Stimulated activated CD4-positive, alpha-beta T cell treated with anti-CD3 and anti-CD28 coated beads, Interleukin-1b, Interleukin-23, amount 100 ng/mL, for 1 hour (primary cell): ENCODE measurements at places on chromosomes 2 and 18.

DNA sequence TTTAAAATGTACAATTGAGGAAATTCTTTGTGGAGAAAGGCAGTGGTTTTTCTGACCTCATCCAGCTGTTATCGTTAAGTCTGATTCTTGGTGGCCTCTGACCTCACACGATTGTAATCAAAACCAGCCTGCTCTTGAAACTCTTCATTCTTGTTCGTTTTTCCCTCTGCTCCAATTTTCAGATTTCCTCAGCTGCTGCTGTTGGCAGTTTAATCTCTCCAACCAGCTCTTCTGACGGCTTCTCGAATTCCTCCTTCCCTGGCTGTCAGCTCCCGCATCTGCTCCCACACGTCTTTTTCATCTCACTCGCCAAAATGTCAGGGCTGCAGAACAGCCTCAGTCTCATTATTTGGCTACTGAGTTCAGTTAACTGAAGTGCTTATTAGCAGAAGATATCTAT lies 136.1 kb downstream of the DCDC2C start:
- DNase-seq, result no peak

DNA sequence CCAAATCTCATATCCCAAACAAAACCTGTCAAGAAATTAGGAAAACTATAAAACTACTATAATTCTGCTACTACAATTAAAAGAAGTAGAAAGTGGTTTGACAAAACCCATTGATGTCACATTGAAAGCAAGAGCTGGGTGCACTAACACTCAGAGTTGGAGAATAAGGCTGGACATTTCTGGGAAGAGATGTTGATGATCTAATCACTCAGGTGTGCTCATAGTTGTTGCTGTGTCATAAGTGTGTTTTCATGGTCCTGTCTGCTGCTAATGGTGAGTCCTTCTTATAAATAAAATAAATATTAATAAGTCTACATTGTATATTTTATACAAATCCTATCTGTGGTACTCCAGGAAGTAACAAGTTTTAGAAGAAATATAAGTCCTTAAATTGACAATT lies 168.2 kb upstream of the LRP1B start:
- DNase-seq, result no peak

GRCh38 chr2:238285653-238286082 lies 2.7 kb downstream of the PER2 start:
- no peak for DNase-seq

- DNase-seq, result no peak
These were observed 814.5 kb upstream of the RAB6C start for GRCh38 chr2:129165006-129165405.

DNA sequence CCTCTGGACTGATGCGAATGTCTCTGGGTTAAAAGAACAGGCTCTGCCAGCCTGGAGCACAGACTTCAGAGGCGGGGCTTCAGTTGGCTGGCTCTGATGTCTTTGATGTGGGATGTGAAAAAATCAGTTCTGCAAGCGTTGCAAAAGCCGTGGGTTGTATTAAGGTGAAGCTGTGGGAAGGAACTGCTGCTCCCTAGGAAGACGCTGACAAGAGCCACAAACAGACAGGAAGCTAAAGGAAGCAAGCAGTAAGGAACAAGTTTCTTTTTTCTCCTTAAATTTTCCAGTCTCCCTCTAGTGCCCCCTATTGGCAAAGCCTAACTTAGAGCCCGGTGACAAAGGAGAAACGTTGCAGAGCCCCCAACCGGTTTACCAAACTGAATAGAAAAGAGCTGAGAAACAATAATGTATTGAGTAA lies 239.0 kb downstream of the CCDC178 start:
- DNase-seq, result no peak

GRCh38 chr2:204706939-204707338 lies 161.7 kb downstream of the PARD3B start:
- no peak for DNase-seq

DNA sequence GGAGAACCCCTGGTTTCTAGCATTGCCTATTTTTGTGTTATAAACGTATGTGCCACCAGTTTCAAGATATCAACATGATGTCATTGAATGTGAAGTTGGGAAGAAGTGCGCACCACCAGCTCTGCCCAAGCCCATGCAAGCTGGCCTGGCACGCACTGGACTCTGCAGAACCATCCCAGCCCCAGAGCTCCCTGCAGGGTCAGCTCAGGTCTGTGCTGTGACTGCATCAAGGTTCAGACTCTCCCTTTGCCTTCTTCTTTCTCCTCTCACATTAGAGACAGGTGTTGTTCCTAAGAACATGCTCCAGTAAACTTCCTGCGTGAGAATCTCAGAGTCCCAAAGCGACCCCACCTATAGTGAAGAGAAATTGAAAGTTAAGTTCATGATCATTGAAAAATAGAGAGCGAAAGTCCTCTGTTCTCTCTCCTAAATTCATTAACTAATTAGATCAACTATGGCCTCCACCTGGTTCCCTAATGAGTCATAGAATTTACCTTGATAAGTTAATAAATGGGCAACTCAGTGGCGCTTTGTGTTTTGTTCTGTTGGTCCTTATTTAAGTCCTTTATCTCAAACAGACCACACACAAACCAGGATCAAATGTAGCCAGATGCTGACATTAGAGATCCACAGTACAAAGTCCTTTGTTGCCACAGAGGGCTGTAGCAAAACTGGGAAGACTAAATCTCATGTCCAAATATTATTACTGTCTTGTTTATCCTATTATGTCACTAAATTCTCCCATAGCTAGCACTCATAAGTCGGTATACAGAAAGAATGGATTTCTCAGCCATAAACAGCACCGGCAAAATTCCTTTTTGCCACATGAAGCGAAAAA lies 432.3 kb downstream of the STK39 start:
- DNase-seq, result no peak

DNA sequence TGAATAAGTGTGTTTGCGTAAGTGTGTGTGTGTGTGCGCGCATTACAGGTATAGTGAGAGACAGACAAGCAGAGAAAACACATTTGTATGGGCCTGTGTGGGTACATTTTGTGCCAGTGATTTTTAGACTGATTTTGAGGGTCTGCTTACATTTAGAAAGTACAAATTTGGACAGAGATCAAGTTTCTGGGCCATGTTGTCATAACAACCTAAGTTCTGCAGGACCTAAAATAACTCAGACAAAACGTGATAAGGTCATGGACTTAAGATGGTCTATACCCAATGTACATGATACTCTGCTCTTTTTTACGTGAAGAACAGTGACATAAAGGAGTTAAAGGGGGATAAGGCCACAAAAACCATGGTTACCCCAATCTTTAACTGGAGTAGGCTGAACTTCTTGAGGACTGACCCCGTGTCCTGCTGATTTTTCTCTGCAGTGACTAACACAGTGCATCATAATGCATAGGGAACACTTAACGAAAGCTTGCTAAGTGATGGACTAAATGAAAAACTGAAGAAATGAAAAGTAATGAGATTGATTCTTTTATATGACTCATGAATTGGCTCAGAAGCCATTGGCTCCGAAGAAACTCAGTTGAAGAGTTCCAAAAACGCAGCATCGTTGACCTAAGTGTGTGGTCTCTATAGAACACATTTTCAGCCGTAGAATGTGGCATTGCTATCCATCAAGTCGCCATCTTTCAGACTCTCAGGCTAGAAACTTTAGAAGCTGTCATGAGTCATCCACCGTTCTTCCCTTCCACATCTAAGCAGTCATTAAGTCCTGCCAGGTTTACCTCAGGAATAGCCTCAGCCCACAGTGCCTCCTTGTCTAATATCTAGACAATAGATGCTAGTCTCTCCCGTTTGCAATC lies 61.6 kb upstream of the NCOA1 start:
- DNase-seq, result no peak

GRCh38 chr2:25420820-25421237 lies 79.1 kb upstream of the DNMT3A start:
- DNase-seq, result no peak

GRCh38 chr2:29831560-29831959 lies 89.8 kb downstream of the ALK start:
- DNase-seq, result no peak

- no peak for DNase-seq
These were observed 12.2 kb downstream of the IWS1 start for GRCh38 chr2:127514076-127514475.

- DNase-seq, result no peak
These were observed 1.3 kb downstream of the CIAO1 start for GRCh38 chr2:96267159-96267971.

GRCh38 chr2:217858519-217859491 lies 144.0 kb downstream of the TNS1 start:
- no peak for DNase-seq

- no peak for DNase-seq
These were observed 15.9 kb downstream of the ZNF638 start for GRCh38 chr2:71347517-71347916.

DNA sequence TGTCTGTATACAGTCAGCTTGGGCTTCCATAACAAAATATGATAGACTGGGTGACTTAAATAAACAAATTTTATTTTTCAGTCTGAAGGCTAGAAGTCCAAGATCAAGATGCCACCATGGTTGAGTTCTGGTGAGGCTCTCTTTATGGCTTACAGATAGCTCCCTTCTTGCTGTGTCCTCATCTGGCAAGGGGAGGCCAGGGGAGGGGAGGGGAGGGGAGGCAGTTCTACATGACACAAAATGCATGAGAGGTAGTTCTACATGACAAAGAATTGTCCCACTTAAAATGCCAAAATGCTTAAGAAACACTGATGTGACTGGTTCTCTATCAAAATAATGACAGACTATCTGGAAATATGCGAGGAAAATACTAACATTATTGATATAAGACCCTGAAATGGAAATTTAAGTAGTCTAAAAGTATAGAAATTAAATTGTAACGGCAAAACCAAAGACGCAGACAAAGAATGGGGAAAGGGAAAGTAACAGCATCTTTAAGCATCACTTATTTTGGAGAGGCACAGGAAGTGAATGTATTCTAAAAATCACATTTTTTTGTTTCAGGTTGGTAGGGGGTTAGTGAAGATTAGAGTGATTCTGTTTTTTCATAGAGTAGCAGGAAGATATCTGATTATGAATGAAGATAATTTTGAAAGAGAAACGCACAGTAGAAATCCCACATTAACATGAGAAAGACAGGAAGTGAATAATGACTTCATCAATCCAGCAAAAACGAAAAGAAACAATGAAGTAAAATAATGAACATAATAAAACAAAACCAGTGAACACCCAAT lies 131.4 kb downstream of the STRN start:
- no peak for DNase-seq

DNA sequence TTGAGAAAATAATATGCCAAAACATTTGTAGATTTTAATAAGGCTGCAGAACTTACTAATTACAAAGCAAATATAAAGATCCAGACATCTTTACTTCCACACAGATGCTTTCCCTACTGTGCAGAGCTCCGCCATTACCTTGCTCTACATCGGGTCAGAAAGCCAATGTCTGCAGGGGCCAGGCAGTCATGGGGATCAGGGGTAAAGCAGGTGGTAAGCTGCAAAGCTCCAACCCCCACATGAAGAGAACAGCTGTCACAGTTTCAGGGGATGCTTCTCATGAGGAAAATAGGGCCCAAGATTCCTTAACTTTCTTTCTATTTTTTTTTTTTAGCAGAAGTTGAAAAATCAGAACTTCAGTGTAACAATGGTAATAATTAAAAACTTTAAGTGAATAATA lies 102.7 kb downstream of the DCC start:
- DNase-seq, result no peak

- no peak for DNase-seq
These were observed 173.7 kb upstream of the HNRNPA3 start for GRCh38 chr2:177038787-177039484.

DNA sequence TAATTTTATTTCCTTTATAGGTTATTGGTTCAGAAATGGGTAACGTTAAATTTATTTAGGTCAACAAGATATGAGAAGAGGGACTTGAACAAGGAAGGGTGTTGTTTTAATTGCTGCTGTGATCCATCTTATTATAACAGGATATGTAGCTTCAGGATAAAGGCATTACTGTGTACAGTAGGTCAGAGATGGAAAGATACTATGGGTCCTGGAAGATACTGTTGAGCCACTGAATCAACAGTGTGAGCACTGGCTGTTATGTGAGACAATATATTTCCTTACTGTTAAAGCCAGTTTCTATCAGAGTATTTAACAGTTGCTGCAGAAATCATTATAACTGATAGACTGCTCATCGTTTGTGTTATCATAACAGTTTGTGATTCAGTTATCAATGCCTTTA lies 414.7 kb downstream of the THSD7B start:
- no peak for DNase-seq

DNA sequence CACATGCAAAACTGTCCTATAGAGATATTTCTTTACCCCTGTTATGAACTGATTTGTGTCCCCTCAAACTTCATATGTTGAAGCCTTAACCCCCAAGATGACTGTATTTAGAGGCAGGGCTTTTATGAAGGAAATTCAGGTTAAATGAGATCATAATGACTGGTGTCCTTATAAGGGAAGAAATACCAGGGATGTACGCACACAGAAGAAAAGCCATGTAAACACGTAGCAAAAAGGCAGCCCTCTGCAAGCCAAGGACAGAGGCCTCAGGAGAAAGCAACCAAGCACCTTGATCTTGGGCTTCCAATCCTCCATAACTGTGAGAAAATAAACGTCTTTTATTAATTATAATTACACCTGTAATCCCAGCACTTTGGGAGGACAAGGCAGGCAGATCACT lies 101.3 kb upstream of the NDUFV2 start:
- DNase-seq, result no peak

- DNase-seq, result no peak
These were observed 159.3 kb downstream of the GLI2 start for GRCh38 chr2:120894966-120895365.
